ENCODE measurements at places on chromosomes 11 and 22.

DNA sequence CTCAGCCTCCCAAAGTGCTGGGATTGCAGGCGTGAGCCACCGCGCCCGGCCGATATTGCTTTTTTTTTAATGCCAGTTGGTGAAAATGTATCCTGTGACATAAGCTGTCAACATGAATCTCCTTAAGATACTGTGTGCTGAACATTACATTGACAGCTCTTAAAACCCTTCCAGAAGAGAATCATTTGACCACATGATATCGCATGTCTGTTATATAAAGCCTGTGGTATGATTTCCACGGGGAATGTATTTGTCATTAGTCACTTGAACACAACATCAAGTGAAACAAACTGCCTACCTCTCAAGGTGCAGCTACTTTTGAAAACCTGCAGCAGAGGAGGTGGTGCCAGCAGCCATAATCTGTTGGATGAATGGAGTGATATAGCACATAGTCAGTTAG lies 67.0 kb downstream of the BCL2L13 start:
- no peak for DNase-seq

DNA sequence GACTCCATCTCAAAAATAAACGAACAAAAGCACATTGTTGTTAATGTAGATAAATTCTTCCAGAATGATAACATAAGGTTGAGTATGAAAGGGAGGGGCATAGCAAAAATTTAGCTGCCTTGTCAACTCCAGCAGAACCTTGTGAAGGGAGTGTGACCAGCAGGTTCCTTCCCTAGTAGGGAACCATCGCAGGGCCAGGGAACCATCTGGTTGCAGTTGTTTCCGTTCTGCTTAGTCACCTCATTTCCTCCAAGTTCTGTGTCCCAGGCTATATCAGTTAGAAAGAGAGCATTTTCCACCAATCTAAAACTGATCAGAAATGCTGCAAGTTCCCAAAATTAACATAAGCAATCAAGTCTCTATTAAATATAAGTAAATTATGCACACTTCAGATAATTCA lies 126.7 kb upstream of the BLID start:
- no peak for DNase-seq

GRCh38 chr11:47469361-47470179 lies 20.6 kb upstream of the RAPSN start:
- DNase-seq = no peak

GRCh38 chr11:86370922-86371594 lies 3.6 kb upstream of the CCDC81 start:
- DNase-seq = no peak

DNA sequence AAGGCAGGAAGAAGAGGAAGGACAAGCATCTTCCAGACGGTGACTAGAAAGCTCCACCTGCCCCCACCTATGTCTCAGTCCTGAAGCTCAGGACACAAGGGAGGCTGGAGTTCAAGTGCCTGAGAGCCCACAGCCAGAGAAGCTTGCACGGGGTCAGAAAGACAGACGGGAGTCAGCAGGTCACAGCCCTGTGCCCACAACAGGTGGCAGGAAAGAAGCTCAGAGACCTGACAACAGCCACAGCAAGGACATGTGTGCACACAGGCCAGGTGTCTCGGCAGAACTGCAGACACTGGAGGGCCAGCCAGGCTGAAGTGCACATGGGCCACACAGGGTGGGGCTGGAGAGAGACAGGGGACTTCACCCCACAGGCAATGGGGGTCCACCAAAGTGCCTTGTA lies 37.2 kb upstream of the MOB2 start:
- DNase-seq = no peak

- no peak for DNase-seq
These were observed 132.6 kb upstream of the SERPIND1 start for GRCh38 chr22:20641198-20641892.

All from urinary bladder (tissue), 4 donors.